ENCODE measurements at places on chromosomes 1 and 21. TPM values are rescaled to one million over a fixed set of nuclear protein-coding genes. Genes with fewer than 3 reads are reported as not detected.

DNA sequence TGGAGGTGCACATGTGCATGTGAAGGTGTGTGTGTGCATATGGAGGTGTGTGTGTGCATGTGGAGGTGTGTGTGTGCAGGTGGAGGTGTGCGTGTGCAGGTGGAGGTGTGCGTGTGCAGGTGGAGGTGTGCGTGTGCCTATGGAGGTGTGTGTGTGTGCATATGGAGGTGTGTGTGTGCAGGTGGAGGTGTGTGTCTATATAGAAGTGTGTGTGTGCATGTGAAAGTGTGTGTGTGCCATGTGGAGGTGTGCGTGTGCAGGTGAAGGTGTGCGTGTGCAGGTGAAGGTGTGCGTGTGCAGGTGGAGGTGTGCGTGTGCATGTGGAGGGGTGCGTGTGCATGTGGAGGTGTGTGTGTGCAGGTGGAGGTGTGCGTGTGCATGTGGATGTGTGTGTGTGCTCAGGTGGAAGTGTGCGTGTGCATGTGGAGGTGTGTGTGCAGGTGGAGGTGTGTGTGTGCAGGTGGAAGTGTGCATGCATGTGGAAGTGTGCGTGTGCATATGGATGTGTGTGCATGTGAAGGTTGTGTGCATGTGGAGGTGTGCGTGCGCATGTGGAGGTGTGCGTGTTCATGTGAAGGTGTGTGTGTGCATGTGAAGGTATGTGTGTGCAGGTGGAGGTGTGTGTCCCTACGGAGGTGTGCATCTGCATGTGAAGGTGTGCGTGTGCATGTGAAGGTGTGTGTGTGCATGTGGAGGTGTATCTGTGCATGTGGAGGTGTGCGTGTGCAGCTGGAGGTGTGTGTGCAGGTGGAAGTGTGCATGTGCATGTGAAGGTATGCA, 13.5 kb downstream of the C1orf74 start:
- no peak for DNase-seq

- DNase-seq = no peak
These were observed 15.7 kb upstream of the NRIP1 start for GRCh38 chr21:15080526-15080925.

The ZNF669 gene
- total RNA-seq = 11.8 TPM

The RNU1-2 gene
- 2,125 TPM for total RNA-seq

The LAMB3 gene
- total RNA-seq = 0.37 TPM

The KISS1 gene
- total RNA-seq = not detected

All from uterus (tissue), 4 donors.